ENCODE measurements at places on chromosomes 5 and 9.

DNA sequence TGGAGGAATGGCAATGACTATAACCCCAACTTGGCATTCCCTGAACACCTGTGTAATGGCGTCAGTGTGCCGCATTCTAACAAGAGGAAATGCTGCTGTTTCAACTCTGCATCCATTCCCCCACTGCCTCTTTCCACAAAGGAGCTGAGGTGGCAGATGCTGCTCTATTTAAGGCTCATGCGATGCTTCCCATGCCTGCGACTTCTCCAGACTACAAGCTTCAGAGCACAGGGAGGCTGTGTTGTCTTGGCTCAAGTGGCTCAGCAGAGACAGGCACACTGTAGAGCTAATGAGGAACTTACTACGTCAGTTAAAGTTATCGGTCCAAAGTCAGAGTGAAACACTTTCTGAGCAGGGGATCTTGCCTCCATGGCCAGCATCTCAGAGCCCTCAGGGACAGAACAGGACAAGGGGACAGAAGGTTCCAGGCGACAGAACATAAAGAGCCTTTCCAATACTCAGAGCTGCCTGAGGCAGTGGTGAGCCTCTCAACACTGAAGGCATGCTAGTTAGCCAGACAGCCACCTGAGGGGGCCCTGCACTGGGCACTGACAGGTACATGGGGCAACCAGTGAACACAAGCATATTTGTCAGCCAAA, 21.8 kb downstream of the TNIP1 start:
- DNase-seq = no peak

- DNase-seq = no peak
Measured at GRCh38 chr9:14272927-14273528, 40.9 kb downstream of the NFIB start.

- DNase-seq = no peak
Measured at GRCh38 chr9:8052991-8053390, 253.4 kb upstream of the DMAC1 start.

DNA sequence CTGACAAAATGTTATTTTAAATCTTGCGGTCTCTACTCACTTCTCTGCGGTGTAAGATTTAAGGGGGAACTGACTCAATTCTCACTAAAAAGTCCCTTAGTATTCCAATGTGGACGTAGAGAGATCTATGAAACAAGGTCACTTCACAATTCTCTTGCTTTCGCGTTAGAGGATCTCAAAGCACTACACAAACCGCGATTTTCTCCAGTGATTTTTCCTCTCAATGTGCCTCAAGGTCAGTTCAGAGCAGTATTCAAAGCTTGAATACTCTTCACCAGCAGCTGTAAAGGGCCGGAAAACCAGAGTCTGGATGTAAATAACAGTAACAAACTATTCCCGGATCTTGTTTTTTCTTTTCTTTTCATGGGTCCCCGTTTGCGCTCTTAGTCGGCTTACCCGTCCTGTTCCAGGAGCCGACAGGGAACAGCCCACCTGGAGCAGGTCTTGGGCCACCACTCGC, 128.2 kb downstream of the TMEM161B start:
- DNase-seq = peak; percentile 32

DNA sequence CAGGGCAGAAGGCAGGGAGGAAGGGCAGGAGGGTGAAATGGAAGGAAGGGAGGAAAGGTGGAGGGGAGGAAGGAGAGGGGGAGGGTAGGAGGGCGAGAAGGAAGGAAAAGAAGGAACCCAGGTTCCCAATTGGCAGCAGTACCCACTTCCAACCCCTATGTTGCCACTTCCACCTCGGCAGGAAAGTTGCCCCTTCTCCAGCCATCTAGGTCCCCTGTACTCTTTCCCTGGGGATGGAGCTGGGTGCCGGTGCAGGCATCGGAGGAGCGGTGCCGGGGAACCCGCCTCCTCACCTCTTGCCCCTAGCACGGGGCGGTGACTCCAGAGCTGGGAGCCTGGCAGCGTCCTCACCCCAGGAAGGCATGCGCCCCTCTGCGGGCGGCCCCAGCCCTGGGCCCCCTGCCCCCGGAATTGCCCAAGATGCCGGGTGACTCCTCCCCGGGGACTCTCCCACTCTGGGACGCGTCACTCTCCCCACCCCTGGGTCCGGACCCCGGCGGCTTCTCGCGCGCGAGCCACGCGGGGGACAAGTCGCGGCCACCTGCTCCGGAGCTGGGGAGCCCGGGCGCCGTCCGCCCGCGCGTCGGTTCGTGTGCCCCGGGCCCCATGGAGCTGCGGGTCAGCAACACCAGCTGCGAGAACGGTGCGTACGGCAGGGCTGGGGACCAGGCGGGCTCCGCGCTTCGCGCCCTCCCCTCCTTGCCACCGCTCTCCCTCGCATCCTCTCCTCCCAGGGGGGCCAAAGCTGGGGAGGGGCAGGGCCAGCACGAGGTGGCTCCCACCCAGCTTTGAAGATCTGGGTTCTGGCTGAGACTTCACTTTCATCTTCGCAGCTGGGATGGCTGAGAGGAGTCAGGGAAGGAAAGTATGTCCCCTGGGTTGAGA, at the start of gene NIPAL4:
TSS of gene NIPAL4 (plus strand) at position 499 of the 885 bp plus-strand sequence. CDS start at position 607, 108 bp downstream.
- DNase-seq = peak; percentile 47

- DNase-seq = no peak
Measured at GRCh38 chr9:121367306-121368137, 2.5 kb downstream of the STOM start.

DNA sequence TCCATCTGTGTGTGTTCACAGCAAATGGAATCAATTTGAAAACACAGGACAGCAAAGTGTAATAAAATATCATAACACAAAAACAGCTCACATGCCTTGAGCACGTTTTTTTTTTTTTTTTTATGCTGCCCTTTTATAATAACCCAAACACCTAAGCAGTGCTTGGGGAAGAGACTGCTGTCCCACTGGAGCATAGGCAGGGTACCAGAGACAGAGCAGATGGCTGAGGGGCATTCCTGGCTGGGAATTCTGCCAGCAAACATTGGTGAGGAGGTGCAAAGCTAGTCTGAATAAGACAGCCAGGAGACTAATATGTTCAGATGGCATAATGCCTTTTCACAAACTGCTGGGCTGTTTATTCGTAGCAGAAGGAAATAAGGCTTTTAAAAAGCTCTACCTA, 58.1 kb upstream of the SV2C start:
- no peak for DNase-seq

DNA sequence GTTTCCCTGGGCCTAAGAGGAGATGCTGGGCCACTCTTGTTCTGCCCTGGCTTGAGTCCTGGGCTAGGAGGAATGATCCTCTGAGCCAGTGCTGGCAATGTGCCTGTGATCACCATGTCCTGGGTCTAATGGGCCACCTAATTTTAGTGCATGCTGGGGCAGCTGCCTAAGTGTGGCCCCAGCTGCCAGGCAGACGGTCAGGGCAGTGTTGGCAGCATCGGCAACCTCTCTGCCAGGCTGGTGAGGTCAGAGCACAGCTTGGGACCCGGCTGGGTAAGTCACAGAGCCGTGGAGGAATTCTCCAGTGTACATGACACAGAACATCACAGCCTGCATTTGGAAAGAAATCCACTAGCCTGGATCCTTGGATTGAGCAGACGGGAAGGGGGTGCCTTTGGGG, 21.4 kb upstream of the PITX1 start:
- no peak for DNase-seq

DNA sequence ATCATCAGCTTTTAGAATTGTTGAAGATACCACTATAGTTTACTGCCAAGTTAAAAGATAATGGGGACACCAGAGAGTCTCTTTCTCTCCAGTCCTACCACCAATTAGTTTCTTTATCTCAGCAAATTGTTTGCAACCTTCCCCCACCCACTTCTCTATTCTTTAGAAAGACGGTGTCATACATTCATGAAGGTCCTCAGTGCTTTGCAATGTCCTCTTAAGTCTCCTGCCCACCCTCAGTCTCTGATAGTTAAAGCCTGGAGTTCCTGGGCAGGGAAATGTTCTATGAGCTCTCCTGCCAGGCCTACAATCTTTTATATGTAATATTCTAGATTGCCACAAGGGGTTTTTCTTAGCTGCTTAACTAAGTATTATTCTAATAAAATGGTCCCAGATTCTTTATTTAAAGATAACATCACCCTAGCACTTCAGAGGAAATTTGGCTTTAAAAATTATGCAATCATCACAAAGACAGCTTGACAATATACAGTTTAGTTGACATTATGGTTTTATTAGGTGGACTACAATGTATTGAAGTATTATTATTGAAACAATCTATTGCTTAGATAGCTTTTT, 509.2 kb downstream of the CSNK1G3 start:
- no peak for DNase-seq

DNA sequence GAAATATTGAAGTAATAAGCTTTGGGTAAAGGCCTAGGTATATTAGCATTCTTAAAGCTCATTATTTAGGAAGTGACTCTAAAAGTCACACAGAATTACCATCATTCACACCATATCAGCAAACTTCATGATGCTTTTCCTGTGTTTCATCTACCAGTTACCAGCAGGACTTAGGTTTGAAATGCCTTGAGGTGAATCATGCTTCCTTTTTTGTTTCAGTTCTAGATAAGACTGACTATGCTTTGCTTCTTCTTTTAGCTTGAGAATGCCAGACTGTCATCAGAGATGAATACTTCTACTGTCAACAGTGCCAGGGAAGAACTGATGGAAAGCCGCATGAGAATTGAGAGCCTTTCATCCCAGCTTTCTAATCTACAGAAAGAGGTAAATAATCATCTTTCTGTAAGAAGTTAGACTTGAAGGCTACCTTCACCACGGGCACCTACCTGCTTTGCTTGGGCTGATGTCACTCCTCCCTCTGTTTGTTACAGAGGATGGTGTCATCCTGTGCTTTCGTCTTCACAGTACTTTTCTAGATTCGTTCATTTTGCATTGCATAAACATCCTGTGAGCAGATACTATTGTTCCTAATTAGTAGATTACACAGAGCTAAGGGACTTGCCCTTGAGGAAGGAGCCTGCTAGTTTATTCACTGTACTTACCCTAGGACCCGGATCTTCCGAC, 34.7 kb downstream of the LMNB1 start:
- peak; percentile 58 for DNase-seq

DNA sequence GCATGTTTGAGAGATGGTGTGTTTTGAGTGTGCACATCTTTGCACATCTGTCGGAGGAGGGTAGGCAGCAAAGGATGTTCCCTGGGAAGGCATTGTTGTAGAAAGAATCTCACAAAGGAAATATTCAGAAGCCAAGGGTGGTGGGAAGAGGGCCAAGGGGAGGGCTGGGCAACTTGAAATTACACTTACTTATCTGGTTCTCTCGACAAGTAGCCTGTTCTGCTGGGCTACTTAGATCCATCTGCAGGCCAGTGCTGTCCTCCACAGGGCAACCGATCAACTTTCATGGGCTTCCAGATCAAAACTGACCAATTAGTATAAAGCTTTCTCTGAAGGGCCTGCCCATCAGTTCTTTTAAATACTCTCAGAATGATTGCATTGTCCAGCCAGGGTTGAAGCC, 495.2 kb downstream of the GADD45G start:
- DNase-seq = no peak

- no peak for DNase-seq
Measured at GRCh38 chr5:103355579-103355978, 97.0 kb downstream of the MACIR start.

GRCh38 chr5:19927919-19928318, 60.1 kb downstream of the CDH18 start:
- no peak for DNase-seq

- DNase-seq = no peak
Measured at GRCh38 chr5:12624776-12625560, 720.7 kb upstream of the CTNND2 start.

- DNase-seq = no peak
Measured at GRCh38 chr5:1505506-1506241, 18.1 kb downstream of the LPCAT1 start.

GRCh38 chr5:72427488-72428437, 79.4 kb downstream of the ZNF366 start:
- DNase-seq = no peak

- no peak for DNase-seq
Measured at GRCh38 chr5:172104801-172105701, 83.0 kb downstream of the STK10 start.

GRCh38 chr9:109193974-109194556, 27.0 kb upstream of the FRRS1L start:
- no peak for DNase-seq

GRCh38 chr9:85541876-85542275, 199.9 kb downstream of the AGTPBP1 start:
- DNase-seq = no peak

GRCh38 chr5:80346055-80346454, 26.3 kb downstream of the SPZ1 start:
- peak; percentile 59 for DNase-seq

DNA sequence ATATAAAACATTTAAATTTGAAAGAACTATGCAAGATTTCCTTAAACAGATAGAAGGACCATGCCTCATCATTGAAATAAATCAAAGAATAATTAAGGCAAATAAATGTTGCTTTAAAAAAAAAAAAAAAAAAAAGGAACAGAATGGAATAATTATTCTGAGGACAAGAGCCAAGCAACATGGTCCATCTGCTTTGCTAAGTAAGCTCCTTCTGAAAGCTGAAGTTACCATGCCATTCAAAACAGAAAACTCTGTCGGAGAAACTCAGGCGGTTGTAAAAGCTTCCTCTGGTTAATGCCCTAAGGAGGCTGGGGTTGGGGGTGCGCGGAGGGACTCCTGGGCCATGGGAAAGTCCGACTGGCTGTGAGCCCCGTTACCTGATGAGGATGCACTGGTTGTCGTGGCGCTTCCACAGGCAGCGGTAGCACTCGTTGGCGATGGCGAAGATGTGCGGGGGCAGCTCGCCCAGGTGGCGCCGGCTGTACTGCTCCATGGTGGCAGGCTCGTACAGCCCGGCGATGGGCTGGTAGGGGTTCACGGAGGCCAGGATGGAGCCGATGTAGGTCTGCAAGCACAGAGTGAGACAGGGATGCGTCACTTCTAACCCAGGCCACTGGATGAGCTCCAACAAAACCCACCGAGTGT, 141.7 kb downstream of the MYO10 start:
- DNase-seq = no peak

GRCh38 chr5:51414516-51414915, 31.3 kb downstream of the ISL1 start:
- no peak for DNase-seq

DNA sequence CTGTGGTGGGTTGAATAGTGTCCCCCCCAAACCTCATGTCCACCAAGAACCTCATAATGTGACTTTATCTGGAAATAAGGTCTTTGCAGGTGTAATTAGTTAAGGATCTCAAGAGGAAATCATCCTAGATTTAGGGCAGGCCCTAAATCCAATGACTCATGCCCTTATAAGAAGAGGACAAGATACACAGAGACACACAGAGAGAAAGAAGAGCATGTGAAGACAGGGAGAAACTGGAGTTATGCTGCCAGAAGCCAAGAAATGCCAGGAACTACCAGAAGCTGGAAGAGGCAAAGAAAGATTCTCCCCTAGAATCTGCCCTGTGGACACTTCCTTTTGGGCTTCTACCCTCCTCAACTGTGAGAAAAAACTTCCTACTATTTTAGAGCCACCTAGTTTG, 8.8 kb downstream of the FAM13B start:
- no peak for DNase-seq

- no peak for DNase-seq
Measured at GRCh38 chr5:945691-946551, 53.2 kb downstream of the TRIP13 start.

Data from activated naive CD4-positive, alpha-beta T cell treated with anti-CD3 and anti-CD28 coated beads, Interleukin-2, amount 10 ng/mL, durations not matched to agents 7 days and 5 days (primary cell).